ENCODE measurements at places on chromosomes 12 and 14. TPM values are rescaled to one million over a fixed set of nuclear protein-coding genes. Genes with fewer than 3 reads are reported as not detected.

GRCh38 chr12:56454557-56454956, at the start of gene MIP:
Gene MIP, minus strand, starts transcription at chr12:56454657. Its CDS starts 44 bp downstream, at chr12:56454613.
- DNase-seq = no peak

DNA sequence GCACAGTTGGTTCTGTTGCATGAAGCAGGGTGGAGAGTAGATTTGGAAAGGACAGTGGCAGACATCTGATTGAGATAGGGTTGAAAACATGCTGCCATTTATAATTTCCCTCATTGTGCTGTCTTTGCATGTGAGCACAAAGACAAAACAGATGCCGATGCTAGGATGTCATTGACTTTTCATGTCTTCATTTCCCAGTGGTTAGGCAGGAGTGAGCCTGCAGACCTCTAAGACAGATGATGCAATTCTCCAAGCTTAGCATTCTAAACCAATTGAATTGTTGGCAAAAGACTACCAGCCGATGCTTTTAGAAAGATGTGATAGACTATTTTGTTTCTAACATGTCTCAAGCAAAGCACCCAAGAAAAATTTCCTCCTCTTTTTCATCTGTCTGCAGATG, 37.1 kb upstream of the PELI2 start:
- DNase-seq = no peak

Gene INSM2
- not detected for total RNA-seq

Gene OR4E1
- total RNA-seq = not detected

DNA sequence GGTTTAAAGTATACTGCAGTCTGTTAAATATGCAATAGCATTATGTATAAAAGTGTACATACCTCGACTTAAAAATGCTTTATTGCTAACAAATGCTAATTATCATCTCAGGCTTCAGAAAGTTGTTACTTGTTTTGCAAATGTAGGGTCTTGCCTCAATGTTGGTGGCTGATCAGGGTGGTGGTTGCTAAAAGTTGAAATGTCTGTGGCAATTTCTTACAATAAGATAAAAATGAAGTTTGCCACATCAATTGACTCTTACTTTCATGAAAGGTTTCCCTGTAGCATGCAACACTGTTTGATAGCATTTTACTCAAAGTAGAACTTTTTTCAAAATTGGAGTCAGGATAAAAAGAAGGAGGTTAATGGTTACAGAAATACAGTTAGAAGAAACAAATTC, 407.7 kb upstream of the OR4E1 start:
- no peak for DNase-seq

Gene TSPAN11
- 4.2 TPM for total RNA-seq

Gene DIP2B
- total RNA-seq = 35.3 TPM

Gene WIF1
- not detected for total RNA-seq

- DNase-seq = peak; percentile 29
These were observed 44.5 kb downstream of the GTF2A1 start for GRCh38 chr14:81176241-81176640.

DNA sequence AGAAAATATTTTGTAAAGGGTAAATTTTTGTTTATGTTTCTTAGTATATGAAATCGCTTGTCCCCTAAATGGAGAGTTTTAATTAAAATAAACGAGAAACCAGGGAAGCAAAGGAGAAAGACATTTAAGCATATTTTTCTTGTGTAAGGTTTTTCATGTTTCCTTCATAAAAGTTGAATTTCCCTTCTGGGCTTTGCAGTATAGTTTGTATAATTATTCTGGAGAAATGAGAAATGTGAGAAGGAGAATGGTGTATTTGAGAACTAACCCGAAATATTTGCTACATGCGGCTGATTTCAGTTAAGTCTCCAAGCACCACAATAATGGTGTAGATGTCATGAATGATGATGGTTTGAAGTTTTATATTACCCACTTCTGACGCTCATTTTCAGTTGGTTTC, 307.7 kb upstream of the SEL1L start:
- DNase-seq = no peak

GRCh38 chr12:94073441-94074051, 74.8 kb upstream of the PLXNC1 start:
- DNase-seq = peak; percentile 15

GRCh38 chr12:120025640-120026039, 36.6 kb downstream of the BICDL1 start:
- DNase-seq = no peak

- DNase-seq = no peak
These were observed 271.6 kb upstream of the PLEKHG7 start for GRCh38 chr12:92431146-92431545.

Gene CISTR
- total RNA-seq = not detected

DNA sequence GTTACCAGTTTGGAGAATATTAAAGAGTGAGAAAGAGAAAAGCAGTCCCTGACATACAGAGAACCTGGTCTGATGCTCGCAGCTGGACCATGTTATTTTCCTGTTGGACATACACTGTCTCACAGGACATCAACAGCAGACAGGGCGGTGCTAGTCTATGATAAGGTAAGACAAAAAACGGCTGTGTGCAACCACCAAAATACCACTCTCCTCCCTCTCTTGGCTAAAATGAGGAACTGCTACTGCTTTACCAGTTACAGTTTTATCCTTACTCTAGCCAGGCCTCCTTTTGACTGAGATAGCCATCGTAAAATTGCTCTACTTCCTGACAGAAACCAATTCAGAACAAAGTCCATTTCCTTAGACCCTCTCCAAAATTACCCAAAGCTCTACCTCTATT, 47.0 kb upstream of the ERGIC2 start:
- no peak for DNase-seq

- no peak for DNase-seq
These were observed 19.4 kb downstream of the ZFYVE21 start for GRCh38 chr14:103735022-103735421.

Gene RASAL1
- 42.9 TPM for total RNA-seq

Gene ACOT4
- total RNA-seq = 1.1 TPM

- peak; percentile 78 for DNase-seq
These were observed 160.6 kb downstream of the ZFP36L1 start for GRCh38 chr14:68632054-68632895.

- no peak for DNase-seq
These were observed 152.1 kb downstream of the ITPR2 start for GRCh38 chr12:26680727-26681455.

DNA sequence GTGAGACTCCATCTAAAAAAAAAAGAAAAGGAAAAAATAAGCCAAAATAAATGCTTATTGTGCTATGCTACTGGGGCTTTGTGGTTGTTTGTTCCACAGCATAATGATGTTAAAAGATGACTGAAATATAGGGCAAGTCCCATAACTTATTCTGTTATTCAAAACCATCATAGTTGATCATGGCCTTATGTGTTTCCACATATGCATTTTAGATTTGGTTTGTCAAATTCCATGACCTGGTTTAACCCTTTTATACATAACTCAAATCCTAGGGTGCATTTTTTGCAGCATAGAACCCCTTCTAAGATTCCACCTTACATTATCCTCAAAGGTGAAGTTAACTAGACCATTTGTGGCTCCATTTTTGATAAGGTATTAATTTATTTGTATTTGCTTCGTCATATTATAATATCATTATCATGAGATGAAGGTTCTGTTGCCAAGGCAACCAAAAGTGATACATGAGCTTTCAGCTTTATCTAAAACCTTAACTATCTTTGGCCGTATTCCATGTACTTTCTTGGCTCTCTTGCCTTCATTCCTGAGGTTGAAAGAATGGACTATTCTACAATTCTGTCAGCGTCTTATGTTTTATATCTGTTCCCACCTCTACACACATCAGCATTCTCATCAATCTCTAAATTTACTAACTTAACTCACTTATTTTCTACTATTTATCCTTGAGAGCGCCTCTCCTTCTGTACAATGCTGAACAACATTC, 138.7 kb upstream of the DYRK2 start:
- DNase-seq = no peak

DNA sequence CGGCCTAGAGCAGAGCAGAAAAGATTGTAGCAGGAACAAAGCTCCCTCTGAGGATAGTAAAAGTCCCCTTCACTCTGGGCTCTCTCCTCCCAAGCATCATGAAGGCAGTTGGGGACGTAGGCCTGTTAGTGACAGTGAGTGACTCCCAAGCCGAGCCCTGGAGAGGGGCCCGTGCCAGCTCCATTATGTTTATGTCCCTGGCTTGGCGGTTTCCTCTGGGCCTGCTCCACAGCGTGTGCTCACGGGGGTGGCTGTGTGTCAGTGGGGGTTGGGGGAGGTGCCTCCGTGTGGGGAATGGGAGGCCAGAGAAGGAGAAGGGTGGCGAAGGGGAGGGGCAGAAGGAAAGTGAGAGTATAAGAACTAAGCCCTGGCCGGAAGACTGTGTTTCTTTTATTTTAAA, 170.0 kb upstream of the VASH1 start:
- no peak for DNase-seq

Gene TMED8
- 28.2 TPM for total RNA-seq

Gene AVPR1A
- total RNA-seq = 34.2 TPM

DNA sequence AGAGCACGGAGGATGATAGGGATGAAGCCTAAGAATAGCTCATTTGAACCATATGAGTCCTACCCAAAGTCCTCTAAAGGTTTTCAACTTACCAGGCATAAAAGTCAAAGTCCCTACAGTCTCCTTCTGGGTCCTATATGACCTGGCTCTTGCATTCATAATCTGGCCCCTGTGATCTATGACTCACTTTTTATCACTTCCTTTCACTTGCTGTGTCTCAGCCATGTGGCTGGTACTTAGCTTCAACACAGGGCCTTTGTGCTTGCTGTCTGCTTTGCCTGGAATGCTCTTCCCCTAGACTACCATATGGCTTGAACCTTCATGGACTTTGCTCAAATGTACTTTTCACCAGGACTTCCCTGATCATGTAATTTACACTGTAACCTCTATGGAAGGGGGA, 137.6 kb upstream of the TMTC1 start:
- DNase-seq = no peak

DNA sequence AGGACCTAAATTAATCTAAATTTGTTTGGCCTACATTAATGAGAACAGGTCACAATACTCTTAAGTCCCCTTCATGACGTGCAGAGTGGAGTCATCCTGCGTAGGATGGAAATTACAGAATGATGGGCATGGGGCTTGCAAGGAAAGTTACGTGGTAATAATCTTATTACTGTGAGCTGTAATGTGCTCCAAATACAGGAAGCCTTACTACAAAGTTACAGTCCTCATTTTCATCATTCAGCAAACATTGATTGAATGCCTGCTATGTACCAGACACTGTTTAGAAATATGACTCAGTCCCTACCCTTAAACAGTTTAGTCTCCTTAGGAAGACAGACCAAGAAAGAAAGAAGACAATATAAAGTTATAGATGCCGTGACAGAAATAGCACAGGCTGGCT, 9.4 kb downstream of the HIGD1C start:
- DNase-seq = no peak

GRCh38 chr14:73786636-73787485, 64.8 kb upstream of the PTGR2 start:
- peak; percentile 70 for DNase-seq

GRCh38 chr12:63955831-63956666, 111.5 kb downstream of the SRGAP1 start:
- peak; percentile 82 for DNase-seq

GRCh38 chr12:102568276-102568675, 87.9 kb upstream of the IGF1 start:
- no peak for DNase-seq

Gene BTBD6
- total RNA-seq = 35.9 TPM

- DNase-seq = no peak
These were observed 152.2 kb upstream of the RASSF8 start for GRCh38 chr12:25806271-25806670.

- DNase-seq = no peak
These were observed 4.7 kb downstream of the MAP3K9 start for GRCh38 chr14:70804556-70805162.

DNA sequence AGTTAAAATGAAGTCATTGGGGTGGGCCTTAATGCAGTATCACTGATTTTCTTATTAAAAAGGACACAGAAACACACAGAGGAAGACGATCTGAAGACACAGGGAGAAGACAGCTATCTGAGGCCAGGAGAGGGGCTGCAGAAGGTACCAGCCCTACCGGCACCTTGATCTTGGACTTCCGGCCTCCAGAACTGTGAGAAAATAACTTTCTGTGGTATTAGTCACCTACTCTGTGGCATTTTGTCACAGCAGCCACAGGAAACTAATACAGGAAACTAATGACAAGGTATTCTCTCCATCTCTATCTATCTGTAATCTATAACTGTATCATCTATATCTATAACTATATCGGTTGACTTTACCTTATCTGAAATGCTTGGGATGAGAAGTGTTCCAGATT, 1149.5 kb downstream of the BCL11B start:
- no peak for DNase-seq

Gene SMCO2
- not detected for total RNA-seq

Gene SLC38A4
- 0.11 TPM for total RNA-seq

Gene RFX4
- total RNA-seq = not detected

Gene LHX5
- not detected for total RNA-seq

DNA sequence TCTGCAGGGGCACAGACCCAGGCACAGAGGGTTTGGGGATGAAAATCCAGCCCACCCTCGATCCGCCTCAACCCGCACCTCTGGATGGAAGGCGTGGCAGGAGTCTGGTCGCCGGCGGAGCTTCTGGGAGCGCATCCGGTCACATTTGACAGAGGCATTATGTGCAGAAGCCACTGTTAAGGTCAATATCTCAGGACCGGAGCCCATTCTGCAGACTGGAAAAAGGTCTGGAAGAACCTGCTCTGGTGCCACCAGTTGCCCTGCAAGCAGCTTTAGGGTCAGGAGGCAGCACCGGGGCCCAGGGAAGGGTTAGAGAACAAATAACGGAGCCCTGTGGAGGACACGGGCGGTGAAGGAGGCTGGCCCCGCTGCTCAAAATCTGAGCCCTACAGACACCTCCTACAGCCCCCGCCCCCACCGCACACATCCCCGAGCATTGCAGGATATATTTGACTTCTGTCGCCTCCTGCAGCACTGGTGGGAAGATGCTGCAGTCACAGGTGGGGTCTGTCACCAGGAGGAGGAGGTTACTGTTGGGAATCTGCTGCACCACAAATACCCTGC, 25.1 kb upstream of the LRTM2 start:
- no peak for DNase-seq

Data from thyroid gland (tissue), 4 donors.